Epithelial cell of prostate (primary cell): ENCODE measurements at places on chromosomes 6 and 20.
A peak's percentile ranks its signal among the peaks of the same experiment; 100 is the strongest.

GRCh38 chr6:154471609-154472362, 38.7 kb downstream of the CNKSR3 start:
- no peak for DNase-seq

- no peak for DNase-seq
These were observed 52.6 kb upstream of the SLC22A1 start for GRCh38 chr6:160069050-160069454.

DNA sequence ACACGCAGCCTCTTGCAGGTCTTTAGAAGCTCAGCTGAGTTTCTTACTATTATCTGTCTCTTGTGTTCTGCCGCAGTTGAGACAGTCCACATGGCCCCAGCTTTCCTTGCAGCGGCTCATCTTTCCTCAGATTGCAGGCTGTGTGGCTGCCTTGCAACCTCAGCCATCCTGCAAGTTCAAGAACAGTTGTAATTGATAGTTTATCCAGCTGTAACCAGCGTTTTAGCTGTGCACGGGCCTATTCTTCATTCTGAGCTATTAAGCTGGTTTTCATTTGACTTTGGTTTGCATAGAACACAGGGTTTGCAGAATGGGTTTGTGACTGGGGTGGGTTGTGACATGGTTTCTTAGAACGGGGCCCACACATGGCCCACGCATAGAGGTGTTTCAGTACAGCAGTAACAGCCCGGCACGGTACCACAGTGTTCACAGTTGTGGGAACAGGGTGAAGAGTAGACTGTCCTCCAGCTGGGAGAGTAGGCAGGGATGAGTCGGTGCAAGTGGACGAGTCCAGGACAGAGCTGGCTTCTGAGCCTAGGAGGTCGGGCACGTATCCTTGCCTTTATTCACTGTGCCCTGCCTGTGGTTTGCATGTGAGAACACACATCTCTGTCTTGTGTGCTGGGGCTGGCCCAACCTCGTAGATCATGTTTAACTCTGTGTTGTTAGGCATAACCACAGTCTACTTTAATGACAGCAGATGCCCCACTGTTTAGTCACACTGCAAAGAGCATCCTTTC, 89.2 kb downstream of the RPP40 start:
- DNase-seq, result no peak

DNA sequence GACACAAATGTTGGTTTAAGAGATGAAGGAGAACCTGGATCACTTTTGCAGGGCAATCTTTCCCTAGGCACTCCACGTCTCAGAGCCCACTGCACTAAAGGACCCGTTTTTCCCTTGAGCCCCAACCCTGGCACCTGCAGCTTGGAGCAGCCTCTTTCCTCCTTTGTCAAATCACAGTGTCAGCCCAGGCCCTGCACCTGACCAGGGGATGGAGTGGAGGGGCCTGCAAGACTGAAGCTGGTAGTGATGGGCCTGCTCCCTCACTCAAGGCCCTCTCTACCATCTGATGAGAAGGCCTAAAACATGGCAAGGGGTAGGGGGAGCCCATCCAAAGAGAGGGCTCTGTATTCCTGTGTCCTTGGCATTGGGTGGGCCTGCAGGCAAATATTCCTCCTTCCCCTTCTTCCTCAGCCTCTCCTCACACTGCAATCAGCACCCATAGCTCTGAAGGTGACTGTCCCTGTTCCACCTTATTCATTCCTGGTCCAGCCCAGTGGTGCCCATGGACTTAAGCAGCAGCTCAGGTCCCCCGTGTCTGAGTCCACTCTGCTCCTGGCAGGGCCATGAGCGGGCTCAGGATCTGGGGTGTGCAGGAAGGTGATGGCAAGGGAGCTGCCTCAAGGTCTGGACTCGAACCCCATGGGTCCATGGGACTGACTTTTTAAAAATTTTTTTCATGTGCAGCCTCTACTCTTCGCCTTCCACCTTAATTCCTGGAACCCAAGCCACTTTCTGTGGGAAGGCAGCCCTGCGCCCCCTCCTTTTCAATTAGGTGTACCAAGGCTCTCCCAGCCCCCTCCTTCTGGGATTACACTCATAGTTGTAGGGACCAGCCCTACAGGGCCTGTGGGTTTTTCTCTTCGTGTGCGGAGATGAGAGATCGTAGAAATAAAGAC, 6.7 kb downstream of the RAET1G start:
- DNase-seq, result no peak

DNA sequence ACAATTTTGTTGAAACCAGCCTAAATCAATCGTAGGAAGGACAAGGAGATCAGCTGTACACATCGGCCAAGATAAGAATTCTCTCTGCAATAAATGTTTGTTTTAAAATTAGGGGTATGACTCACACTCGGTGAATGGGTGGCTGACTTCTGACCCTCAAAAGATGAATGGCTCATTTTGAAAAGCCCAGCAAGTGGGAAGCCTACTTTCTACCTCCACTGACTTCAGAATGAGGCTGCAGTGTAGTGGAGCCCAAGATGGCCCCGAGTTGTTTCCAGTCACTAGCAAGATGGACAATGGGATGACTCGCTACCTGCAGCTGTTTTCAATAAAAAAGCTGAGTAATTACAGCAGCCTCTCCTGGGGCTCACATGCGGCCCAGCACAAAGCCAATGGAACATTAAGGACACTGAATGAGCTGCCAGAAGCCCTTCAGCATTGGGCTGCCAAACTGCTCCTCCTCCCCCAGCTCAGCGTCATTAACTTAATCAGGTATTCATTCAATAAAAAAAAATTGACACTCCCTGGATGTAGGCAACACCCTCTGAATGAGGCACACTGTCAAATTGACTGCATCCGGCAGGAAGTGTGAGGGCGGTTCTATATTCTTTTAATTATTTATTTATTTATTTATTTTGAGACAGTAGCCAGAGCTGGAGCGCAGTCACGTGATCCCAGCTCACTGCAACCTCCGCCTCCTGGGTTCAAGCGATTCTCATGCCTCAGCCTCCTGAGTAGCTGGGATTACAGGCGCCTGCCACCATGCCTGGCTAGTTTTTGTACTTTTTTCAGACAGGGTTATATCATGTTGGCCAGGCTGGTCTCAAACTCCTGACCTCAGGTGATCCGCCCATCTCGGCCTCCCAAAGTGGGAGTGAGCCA, 107.3 kb downstream of the GMPR start:
- peak; percentile 41 for DNase-seq

- no peak for DNase-seq
These were observed 448.8 kb upstream of the CITED2 start for GRCh38 chr6:139823099-139823807.

DNA sequence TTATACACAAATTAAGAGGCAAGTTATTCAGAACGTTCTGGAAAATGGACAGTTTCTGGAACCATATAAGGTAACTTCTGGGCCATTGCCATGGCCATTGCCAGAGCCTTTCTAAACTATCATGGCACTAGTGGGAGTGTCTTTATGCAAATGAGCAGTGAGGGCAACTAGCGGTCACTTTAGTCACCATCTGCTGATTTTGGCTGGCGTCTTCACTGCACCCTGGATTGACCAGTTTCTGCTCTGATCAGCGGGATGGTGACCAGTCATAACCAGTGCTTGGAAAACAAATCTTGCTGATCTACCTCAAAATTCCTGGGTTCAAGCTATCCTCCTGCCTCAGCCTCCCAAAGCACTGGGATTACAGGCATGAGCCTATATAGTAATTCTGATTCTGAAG, 7.3 kb upstream of the SNTA1 start:
- DNase-seq, result no peak

GRCh38 chr6:56311061-56311460, 63.7 kb upstream of the COL21A1 start:
- no peak for DNase-seq

DNA sequence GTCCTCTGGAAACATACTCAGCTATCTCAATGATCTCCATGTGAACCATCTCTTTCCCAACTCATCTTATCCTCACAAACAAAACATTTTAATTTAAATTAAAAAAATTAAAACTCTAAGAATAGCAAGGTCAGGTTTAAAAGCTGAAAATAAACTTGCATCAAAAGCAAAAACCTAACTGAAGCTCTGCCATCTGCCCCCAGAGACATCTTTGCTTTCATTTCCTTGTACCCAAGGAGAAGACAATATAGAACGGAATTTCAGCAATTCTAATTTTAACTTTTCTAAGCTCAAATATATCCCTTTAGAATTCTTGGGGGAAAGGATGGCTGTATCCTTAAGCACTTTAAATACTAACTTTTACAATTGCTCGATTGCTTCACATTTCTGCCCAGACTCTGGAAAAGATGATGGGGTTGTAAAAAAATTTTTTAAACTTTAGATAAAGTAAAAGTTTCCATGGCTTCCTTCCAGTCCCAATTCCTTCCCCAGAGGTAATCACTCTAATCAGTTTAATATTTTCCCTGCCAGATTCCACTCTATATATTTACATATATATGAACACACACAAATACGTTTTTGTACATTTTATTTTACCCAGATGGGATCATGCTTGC, 69.2 kb upstream of the SMIM29 start:
- DNase-seq, result no peak

- no peak for DNase-seq
These were observed 37.7 kb upstream of the PXDC1 start for GRCh38 chr6:3789018-3789895.

GRCh38 chr6:145548933-145549648, 186.2 kb downstream of the EPM2A start:
- no peak for DNase-seq

GRCh38 chr6:106334646-106335448, 9.3 kb upstream of the ATG5 start:
- DNase-seq, result no peak

DNA sequence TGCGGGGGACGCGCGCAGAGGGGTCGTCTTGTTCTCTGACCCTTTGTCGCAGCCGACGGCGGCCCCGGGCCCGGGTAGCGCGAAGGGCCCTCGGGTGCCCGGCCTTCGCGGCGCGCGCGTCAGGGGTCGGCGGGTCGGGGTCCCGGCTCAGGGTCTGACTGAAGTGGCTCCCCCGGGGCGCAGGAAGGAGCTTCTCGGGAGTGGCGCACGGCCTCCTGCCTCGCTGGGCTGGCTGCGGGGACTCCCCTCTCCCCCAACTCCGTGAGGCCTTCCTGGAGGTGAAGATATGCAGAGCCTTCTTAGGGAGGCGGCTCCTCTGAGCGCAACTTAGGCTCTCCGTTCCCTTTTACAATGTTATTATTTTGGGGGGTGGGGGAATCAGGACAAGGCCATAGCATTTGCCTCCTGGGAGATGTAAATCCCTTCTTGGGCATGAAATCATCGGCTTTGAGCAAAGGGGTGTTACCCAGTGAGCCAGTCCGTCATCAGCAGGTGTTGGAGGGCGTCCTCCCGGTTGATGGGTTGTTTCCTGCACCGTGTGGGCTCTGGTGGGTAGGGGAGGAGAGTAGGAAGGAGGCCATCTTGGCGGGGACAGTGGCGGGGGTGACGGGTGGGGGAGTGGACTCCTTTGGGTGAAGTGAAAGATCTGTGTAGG, 523 bp downstream of the CDS2 start:
- peak; percentile 24 for DNase-seq

DNA sequence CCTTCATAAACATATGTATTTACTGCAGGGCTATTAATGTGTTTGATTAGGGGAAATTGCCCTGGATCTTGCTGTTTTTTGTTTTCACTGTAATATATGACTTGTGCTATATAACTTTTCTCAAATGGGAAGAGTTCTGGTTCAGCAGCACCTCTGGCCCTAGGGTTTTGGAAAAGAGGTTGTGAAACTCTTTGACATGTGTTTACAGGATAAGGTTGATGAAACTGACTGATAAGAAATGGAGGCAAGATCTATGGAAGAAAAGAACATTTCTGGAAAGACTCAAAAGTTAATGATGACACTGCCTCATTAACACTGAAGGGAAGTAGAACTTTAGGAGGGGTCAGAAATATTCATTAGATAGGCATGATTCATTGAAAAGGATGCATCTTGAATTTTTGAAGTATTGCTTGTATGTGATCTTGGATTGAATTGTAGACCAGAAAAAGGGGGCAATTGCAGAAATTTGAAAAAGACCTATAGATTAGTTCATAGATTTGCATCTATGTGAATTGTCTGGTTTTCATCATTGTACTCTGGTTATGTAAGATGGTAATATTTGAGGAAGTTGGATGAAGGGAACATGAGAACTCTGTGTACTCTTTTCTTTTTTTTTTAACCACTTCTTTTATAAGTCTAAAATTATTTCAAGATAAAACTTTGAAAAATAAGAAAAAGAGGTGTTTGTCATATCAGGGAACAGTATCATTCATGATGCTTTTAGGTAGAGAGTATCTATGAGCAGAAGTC, 54.0 kb downstream of the UTRN start:
- no peak for DNase-seq

- DNase-seq, result no peak
These were observed 105.4 kb upstream of the ESR1 start for GRCh38 chr6:151701911-151702562.

DNA sequence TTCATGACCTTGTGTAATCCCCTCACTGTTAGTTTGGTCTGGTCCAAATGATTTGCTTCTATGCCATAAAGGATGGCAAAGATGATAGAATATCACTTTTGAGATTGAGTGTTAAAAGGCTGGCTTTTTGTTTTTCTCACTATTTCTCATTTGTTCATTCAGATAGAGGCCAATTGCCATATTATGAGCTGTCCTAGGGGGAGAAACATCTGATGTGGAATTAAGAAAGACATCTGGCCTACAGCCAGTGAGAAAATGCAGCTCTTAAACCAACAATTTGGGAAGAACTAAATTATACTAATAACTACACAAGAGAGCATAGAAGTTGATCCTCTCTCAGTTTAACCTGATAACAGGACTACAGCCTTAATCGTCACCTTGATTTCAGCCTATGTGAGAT, 1668.6 kb downstream of the GRIK2 start:
- no peak for DNase-seq

GRCh38 chr6:168473197-168473596, 32.2 kb downstream of the SMOC2 start:
- no peak for DNase-seq

- peak; percentile 50 for DNase-seq
These were observed 43.0 kb downstream of the TSPYL4 start for GRCh38 chr6:116210750-116211425.

- DNase-seq, result no peak
These were observed 253.2 kb downstream of the UST start for GRCh38 chr6:148999929-149000468.

- DNase-seq, result no peak
These were observed 382.9 kb downstream of the PRKN start for GRCh38 chr6:162344646-162345010.

- DNase-seq, result no peak
These were observed 137.1 kb downstream of the LY86 start for GRCh38 chr6:6725468-6726209.
